ENCODE measurements at places on chromosomes 5 and 9. TPM values are rescaled to one million over a fixed set of nuclear protein-coding genes. Genes with fewer than 3 reads are reported as not detected.

Gene IL17B
- not detected for total RNA-seq

Gene CARD9
- 0.49 TPM for total RNA-seq

Gene ADAMTS19
- total RNA-seq = 27.4 TPM

Gene EIF4E1B
- not detected for total RNA-seq

Gene CNTFR
- 1.9 TPM for total RNA-seq

Gene EIF4EBP3
- not detected for total RNA-seq

Gene TAF11L10
- total RNA-seq = not detected

Gene HMGCR
- 381 TPM for total RNA-seq

DNA sequence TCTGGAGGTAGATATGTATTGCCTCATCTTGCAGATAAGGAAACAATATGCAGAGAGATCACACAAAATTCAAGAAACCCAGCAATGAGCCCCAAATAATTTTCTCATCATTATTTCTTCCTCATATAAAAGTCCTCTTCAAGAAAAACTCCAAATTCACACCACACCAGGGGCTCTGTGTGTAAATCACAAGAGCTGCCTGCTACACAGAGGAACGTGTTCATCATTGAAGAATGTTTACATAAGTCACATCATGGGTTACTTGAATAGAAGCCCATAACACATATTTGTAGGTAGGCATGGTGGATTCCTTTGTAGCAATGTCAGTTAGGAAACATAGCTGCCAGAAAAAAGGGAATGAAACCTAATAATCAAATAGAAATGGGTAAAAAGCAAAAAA, 308.1 kb upstream of the TLE4 start:
- DNase-seq = no peak

GRCh38 chr5:6832994-6833393, 119.8 kb downstream of the TENT4A start:
- DNase-seq = no peak

- no peak for DNase-seq
Observed at GRCh38 chr5:145141534-145141933, 693.6 kb downstream of the PRELID2 start.

- DNase-seq = peak; percentile 77
Observed at GRCh38 chr5:155728857-155729683, 597.9 kb upstream of the SGCD start.

- DNase-seq = no peak
Observed at GRCh38 chr9:136952321-136952850, 313 bp downstream of the LCN12 start.

DNA sequence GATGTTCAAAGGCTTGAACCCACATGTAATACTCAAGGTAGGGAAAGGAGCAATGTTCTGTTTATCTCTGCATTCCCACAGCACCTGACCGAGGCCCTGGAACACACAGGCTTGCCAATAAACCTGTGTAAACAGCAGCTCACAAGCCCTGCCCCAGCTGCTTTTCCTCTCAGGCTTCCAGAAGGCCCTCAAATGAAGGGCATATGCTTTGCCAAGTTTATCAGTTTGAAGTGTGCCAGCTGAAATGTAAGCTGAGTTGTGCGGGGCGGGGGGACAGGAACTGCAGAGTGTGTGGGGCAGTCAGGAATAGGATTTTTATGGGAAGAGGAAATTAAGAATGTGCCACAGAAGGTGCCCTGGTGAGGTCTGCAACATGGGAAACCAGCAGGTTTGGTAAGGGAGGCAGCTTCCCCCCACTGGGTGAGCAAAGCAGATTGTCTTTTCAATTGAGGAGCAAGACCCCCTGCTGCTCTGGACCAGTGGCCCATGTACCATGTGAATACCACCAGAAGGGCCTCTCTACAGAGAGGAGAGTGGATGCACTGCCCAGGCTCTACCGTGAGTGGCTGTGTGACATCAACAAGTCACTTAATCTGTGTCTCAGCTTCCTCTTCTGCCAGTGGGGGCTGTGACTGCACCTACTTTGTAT, 194.8 kb downstream of the SPOCK1 start:
- no peak for DNase-seq

DNA sequence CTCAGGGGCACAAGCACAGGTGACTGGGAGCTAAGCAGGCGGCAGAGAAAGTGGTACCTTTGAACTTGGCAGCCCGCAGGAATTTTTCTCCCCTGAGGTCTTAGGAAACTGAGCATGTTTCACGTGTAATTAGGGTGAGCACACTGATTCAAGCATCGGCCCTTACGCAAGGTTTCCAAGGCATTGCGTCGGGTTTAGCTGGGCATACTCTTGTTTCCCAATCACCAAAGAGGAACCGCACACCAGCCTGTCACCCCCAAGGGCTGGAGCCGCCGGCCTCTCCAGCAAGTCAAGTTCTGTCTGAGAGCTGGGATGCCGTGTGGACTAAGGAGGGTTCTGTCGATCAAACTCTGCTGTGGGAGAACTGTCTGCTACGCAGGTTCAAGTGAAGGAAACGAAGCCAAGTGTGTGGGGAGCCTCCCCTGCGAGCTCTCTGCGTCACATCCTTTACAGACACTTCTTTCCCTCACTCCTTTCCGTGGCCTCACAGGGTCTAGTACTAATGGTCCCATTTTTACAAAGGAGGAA, 53.0 kb downstream of the ERGIC1 start:
- no peak for DNase-seq

- DNase-seq = no peak
Observed at GRCh38 chr5:150641006-150641570, 628 bp downstream of the SYNPO start.

- peak; percentile 36 for DNase-seq
Observed at GRCh38 chr5:59449905-59450644, 443.5 kb downstream of the PDE4D start.

DNA sequence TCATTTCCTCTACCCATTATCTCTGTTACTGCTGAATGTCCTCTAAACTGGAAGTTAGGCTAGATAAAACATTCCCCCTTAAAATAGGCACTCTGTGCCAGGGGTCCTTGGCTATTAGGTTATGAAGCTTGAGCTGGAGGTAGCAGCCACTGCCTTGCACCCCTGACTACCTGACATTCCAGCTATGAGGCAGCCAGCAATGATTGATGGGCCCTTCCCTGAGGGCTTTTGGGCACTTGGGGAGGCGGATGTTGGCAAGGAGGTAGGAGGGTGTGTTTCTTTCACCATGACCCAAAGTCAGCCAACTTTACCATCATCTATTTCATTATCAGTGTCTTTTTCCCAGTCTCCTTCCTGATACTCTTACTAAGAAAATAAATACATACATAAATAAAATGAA, 17.1 kb downstream of the TARS1 start:
- no peak for DNase-seq

DNA sequence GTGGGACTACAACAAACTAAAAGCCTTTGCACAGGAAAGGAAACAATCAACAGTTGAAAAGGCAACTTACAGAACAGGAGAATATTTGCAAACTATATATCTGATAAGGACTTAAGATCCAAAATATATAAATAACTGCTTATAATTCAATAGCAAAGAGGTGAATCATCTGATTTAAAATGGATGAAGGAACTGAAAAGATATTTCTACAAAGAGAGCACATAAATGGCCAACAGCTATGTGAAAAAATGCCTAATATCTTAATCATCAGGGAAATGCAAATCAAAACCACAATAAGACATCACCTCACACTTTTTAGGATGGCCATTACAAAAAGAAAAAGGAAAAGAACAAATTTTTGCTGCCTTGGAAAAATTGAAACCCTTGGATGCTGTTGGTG, 100.4 kb downstream of the LURAP1L start:
- DNase-seq = no peak

DNA sequence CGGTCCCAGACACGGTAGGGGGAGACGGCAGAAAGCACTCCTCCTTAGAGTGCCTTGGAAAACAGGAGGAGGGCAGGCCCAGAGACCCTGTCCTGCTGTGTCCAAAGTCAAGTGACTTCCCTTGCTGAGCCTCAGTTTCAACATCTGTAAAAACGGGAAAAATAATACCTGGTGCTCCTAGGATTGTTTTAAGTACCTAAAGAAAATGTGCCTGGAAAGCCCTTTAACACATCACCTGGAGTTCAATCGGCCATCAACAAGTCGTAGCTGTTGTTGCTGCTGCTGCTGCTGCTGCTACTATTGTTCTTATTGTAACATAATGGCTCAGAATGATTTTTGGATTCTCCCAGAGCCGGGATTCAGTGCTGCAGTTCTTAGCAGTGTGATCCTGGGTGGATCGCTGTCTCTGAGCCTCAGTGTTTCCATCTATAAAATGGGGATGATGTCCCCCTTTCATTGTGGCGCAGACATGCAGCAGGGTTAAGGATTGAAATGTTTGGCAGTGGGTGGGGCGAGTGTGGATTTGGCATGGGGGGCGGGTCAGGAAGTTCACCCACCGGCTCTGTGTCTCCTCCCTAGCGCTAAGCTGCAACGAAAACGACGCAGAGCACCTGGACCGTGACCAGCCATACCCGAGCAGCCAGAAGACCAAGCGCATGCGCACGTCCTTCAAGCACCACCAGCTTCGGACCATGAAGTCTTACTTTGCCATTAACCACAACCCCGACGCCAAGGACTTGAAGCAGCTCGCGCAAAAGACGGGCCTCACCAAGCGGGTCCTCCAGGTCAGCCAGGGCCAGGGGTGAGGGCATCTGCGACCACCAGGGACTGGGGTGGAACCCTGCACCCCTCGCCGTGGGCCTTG, 9.2 kb downstream of the LHX2 start:
- peak; percentile 80 for DNase-seq

- no peak for DNase-seq
Observed at GRCh38 chr5:18240971-18241370, 606.7 kb downstream of the TAF11L14 start.

DNA sequence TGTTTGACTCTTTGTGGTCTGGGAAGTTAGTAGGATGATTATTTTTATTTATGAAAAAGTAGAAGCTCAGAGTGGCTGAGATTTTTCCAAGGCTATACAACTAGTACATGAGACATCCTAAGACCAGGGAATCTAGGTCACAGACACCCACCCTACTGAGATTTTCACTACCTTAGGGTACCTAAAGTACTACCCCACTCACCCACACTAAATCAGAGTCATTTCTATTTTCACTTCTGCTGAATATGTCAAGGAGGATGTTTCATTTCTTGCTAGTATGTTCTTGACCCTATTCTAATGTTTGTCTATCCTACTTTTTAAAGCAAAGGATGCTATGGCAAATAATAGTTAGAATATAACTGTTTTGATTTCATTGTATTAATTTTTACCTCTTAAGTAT, 206.0 kb downstream of the ATP10B start:
- no peak for DNase-seq

DNA sequence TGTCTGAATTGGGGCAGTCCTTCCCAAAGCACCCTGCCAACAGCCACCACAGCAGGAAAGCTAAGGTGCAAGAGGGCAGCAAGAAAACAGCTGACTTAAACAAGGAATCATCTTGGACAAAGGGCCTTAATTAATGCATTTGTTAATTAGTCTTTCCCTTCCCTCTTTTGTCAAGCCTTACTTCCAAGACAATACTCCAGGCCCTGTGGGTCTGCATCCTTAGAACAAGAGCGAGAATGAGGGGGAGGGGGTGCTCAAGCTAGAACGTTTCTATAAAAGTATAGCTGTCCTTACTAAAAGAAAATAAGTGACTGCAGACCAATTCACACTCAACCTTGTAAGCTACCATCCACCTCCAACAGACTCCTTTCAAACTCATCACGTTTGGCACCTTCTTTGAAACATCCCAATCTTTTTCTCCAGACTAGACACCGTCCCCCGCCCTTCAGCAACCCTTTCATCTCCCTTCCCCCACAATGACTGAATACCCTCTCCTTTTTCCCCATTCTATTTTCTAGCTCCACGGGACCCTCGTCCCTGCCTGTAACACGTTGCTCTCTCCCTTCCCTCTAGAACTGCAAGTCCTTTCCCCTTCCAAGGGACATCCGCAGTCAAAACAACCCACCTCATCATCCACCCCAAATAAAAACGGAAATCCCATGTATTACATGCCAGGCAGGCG, 85.7 kb upstream of the RNF38 start:
- DNase-seq = peak; percentile 63

- peak; percentile 91 for DNase-seq
Observed at GRCh38 chr9:133238851-133239532, 29.9 kb upstream of the OBP2B start.

DNA sequence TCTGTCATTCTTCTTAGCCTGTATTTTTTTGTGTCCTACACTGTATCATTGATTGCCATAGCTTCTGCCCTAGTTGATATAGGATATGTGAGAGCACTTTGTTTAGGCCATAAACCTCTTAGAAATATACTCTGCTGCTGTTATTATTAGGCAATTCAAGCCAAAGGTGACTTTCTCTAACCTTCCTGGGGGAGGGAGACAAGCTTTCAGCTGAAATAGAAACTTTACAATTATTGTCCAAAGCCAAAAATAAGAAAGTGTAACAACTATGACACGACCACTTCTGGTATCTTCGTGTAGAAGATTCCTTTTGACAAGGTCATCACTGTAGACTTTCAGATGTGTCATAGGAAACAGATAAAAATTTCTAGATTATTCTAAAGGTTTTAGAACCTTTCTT, 12.2 kb upstream of the CSNK1A1 start:
- DNase-seq = no peak
